ENCODE measurements at places on chromosomes 1 and 21.

GRCh38 chr1:2623571-2624337, 9.1 kb downstream of the MMEL1 start:
- no peak for DNase-seq

- no peak for DNase-seq
Observed at GRCh38 chr1:110356379-110356778, 17.2 kb downstream of the RBM15 start.

GRCh38 chr1:119611701-119612113, 36.4 kb downstream of the ZNF697 start:
- DNase-seq: no peak

- DNase-seq: no peak
Observed at GRCh38 chr1:185038813-185039376, 6.5 kb upstream of the RNF2 start.

DNA sequence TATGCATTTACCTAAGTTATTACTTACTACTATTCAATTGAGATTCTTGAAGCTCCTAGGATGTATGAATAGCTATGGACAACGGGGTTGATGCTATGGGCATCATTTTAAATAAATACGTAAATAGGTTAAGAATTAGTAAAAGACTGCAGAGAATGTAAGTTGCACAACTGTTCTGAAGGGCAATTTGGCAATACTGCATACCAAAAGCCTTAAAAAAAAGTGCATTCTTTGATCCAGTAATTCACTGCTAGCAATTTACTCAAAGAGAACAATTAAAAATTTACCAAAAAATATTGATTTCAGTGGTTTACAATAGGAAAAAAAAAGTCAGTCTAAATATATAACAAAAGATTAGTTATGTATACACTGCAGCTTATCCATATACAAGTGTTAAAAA, 3.5 kb downstream of the ARPC5 start:
- DNase-seq: no peak

GRCh38 chr1:223126741-223127140, 16.3 kb downstream of the TLR5 start:
- DNase-seq: no peak

GRCh38 chr1:179776831-179777230, 33.7 kb downstream of the FAM163A start:
- DNase-seq: no peak

- DNase-seq: no peak
Observed at GRCh38 chr1:102241431-102242338, 245.0 kb upstream of the OLFM3 start.

DNA sequence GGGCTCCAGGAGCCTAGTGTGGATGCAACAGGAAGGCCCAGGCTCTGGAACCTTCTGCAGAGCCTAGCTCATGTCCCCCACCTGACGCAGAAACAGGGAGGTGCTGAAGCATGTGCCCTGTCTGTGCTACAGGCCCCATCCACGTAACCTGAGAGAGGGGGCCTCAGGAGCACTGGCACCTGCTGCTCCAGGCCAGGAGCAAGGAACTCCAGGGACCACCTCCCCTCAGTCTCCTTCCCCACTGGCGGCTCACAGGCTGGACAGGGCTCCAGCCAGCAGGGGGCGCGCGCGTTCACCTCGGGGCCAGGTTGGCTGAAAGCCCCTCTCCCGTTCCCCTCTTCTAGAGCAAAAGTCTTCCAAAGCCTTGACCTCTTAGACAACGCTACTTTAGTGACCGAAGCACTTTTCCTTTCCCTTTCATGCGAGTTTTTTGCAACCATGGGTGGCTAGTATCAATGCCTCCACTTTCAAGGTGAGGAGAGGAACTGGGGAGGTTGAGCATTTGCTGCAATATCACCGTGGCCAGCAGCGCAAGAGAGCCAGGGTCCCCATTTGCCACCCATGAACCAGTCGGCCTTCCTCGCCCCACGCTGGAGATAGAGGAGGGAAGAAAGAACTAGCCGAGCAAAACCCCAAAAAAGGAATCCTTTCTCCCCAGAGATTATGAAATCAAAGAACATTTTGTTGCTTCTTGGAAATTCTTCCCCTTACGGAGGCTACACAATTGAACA, 52.4 kb upstream of the GPR157 start:
- no peak for DNase-seq

DNA sequence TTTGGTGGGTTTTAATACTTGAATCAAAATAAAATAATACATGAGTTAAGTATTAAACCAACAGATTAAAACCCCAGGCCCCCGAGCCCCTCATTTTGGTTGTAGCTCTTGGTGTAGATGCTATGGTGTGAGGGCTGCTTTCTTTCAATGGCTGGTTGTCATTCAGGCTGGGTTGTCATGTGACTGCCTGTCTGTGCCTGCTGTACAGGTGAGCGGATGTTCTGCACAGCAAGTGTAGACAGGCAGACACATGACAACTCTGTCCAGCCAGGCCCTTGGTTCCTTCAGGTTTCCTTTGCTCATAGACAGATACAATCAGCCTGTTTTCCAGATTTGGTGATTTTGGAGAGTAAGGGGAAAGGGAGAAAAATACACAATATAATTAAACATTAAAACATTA, 281.9 kb upstream of the C1orf105 start:
- no peak for DNase-seq

DNA sequence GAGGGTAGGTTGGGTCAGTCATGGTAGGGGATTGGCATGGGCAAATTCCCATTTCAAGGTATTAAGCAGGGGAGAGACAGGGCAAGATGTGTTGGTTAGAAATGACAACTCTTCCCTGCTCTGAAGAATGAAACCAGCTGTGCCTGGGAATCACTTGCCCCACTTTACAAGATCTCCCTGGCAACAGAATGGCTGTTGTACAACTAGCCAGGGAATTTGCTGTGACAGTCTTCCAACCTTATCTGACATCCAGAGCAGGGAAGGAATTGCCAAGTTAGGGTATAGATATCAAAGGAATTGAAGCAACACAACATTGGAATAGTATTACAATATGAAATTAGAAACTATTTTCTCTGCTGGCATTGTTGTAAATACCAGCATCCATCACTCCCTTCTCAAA, 154.7 kb downstream of the CACNA1E start:
- DNase-seq: no peak

GRCh38 chr1:199979071-199979470, 48.4 kb upstream of the NR5A2 start:
- DNase-seq: no peak

DNA sequence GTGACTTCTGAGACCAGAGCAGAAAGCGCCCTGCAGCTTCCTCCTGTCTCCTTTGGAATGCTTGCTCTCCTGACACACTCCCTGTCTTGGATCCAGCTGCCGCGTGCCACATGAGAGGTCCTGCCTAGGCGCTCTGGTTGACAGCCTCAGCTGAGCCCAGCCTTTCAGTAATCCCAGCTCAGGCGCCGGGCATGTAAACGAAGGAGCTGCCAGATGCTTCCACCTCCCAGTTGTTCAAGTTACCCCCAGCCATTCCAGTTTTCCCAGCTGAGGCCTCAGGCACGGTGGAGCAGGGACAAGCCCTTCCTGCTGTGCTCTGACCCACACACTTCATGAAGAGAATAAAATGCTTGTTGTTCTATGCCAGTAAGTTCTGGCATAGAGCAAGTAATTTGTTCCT, 14.3 kb upstream of the CD34 start:
- no peak for DNase-seq

DNA sequence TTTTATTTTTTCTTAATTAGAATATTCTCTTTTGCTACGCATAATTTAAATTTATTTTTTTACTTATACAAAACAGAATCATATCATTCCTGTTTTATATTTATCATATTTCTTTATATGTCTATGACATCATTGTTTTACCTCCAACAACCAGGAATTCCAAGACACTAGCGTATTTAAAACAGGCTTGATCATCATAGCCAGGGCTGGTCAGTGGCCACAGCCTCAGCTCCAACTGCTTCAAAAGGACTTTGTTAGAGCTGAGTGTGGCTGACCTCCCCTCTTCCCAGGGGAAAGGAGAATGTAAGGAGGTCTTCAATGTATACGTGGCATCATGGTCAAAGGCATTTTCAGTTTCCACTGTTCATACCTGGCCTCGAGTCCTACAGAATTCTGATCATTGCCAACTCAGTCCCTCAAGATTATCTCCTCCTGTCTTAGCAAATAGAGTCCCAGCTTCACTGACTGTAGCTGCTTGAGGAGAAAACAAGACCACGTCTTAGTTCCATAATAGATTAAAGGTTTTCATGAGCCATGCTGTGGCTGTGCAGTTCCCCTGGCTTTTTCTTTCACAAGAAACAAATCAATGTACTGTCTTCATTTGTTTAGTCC, 444.0 kb downstream of the PTPRC start:
- no peak for DNase-seq

GRCh38 chr1:209774592-209774991, 9.8 kb downstream of the C1orf74 start:
- DNase-seq: no peak

DNA sequence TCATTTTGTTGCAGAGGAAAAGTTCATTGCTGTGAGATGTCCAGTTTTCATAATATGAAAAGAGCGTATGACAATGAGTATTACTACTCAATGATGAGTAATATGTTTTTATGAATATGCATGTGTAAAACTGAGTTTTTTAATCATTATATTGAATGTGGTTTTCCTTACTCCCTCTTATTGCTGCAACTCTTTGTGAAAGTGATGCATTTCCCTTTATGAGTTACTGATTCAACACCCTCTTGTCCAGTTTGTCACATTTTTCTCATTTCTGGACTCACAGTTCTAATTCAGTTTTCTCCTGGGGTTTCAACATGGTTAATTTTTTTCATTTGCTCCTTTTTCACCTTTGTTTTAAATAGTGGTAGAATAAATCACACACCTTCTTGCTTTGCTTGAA, 35.2 kb upstream of the KCNJ15 start:
- no peak for DNase-seq

- DNase-seq: no peak
Observed at GRCh38 chr1:1058921-1059493, 15.1 kb downstream of the RNF223 start.

- DNase-seq: no peak
Observed at GRCh38 chr1:85607921-85608265, 27.3 kb downstream of the CCN1 start.

DNA sequence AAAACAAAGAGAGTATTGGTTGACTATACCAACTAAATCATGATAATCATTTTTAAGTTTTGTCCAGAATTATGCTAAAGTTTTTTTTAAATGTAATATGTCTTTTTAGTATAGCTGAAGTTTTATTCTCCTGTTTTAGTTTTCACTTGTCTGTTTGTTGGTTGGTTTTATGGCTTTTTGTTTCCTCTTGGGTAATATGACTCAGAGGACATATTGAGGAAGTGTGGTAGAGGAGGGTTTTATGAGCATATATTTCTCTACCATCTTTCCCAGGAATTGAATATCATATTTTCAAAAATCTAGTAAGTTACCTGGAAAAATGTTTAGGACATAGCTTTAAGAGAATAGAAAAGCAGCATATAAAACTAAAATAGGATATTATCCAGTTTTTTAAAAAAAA, 68.6 kb upstream of the MCOLN3 start:
- no peak for DNase-seq

GRCh38 chr1:155531624-155532023, 31.0 kb downstream of the ASH1L start:
- no peak for DNase-seq

GRCh38 chr1:89274411-89274857, 1.8 kb upstream of the GBP5 start:
- DNase-seq: no peak

DNA sequence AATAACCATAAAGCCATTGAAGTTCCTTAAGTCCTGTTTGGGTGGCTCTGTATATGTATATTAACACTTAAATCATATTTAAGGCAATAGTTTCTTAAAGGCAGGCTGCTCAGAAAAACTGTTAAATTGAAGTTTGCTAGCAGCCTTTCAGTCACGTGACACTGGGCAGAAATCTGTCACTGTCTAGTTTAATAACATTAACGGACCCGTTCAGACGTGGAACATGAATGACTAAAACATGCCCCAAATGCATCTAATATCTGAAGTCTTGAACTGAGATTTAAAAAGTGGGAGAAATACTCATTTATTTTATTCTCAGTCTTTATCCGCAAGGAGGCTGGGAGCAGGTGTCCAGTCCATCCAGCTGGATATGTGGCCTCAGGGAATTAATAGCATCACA, 3.3 kb upstream of the SPATA1 start:
- DNase-seq: no peak

DNA sequence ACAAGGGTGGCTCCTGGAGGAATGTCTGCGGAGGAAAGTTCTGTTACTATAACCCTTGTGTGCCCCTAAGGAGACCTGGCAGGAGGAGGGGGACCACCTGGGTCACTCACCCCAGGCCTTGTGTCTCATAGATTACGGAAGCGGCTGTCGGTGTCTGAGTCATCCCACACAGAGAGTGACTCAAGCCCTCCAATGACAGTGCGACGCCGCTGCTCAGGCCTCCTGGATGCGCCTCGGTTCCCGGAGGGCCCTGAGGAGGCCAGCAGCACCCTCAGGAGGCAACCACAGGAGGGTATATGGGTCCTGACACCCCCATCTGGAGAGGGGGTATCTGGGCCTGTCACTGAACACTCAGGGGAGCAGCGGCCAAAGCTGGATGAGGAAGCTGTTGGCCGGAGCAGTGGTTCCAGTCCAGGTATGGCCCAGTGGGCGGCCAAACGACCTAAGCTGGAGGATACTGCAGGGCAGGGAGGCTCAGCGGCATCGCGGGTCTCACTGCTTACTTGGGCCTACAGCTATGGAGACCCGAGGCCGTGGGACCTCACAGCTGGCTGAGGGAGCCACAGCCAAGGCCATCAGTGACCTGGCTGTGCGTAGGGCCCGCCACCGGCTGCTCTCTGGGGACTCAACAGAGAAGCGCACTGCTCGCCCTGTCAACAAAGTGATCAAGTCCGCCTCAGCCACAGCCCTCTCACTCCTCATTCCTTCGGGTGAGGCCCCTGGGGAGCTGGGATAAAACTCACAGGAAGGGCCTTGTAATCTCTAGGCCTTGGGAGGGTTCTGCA, 101.4 kb downstream of the PIK3R3 start:
- DNase-seq: no peak

GRCh38 chr1:8544644-8545043, 226.7 kb downstream of the SLC45A1 start:
- no peak for DNase-seq

DNA sequence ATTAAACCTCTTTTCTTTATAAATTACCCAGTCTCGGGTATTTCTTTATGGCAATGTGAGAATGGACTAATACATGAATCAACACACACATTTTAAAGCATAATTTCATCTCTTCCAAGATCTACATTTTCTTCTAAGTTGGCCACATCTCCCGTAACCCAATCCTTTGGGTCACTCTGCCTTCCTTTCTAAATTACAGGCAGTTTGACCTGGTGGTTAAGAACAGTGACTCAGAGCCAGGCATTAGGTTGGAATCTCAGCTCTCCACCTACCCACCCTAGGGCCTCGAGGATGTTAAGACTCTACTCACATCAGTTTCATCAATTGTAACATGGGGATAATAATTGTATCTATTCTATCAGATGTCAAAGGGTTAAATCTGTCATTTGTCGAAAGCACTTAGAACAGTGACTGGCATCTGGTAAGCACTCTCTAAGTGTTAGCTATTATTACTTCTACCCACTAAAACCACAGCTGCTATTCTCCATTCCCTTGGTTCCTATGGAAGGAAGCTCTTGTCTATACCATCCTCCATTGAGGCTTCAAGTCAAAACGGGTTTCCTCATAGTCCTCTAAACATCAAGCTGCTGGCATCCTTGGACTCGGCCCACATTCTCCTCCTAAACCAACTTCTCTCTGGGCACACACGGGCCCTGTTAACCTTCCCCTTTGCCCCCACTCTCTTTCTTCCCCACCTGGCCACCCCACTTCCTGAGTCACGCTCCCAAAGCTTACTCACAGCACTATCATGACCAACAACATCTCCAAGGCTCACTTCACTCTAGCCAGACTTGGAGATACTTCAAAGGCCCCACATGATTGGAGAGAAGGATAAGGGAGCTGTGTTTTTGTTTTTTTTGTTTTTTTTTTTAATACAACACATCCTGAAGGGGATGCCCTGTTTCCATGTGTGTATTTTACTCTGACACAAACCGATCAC, 116.9 kb downstream of the TGFBR3 start:
- no peak for DNase-seq
